ENCODE measurements at places on chromosomes 4 and X.
A peak's percentile ranks its signal among the peaks of the same experiment; 100 is the strongest.

DNA sequence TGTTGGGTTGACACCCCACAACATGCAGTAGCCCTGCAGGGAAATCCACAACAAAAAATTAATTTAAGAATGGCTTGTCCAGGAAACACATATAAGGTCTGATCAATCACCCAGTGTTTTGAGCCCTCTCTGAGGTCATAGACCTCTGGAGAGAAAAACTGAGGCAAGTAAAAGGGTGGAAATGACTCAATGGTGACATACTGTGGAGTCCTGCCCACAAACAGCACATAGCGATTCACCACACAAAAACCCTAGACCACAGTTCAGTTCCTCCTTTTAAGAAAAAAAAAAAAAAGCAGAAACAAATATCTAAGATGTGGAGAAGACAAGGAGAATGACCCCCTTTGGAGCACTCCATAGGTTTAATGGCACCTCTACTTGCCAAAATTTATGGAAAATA lies 2691.0 kb downstream of the PCDH7 start:
- DNase-seq, result no peak

DNA sequence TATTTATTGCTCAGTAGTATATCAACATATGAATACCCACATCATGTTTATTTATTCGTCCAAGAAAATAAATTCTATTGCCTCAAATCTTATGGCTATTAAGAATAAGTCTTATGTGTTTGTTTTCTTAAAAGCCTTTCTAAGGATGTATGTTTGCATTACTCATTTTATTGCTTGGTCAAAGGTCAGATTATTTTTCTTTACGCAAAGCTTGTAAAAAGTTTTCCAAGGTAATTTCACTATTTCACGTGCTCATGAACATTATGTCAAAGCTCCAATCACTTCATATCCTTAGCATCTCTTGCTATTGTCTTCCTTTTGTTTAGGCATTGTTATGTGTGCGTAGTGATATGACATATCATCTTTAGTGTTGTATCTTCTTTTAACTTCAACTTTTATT lies 258.5 kb upstream of the FSTL5 start:
- DNase-seq, result no peak

DNA sequence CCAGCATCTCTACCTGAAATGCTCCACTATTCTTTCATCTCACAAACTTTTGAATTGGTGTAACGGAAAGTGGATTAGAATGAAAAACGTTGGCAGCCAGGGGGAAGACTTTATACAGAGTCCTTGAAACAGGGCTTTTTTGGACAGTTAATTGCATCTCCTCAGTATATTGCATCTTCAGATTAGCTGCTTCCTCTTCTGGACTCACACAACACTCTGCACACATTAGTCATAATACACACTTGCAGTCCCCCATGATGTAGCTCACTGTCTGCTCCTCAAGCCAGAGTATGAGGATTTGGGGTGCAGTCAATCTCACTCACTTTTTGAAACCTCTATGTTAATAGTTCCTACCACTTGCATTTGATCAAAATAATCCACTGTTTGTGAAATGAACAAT lies 101.0 kb downstream of the ADGRA3 start:
- no peak for DNase-seq

DNA sequence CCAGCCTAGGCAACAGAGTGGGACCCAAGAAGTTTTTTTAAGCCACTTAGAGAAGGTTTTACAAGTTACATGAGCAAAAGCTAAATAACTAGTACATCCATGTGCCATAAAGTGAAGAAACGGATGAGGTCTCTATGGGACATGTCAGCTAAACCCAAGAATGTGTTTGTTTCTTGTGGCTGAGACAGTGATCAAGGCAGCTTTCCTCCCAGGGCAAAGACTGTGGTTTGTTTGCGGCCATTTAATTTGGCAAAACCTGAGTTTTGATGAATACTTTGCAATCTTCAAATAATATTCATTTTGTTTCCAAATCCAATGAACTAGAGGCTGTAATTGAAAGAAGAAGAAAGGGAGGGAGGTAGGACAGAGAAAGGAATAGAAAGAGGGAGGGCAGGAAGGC lies 44.9 kb upstream of the SLC2A9 start:
- no peak for DNase-seq

- DNase-seq, result no peak
These were observed 562.4 kb downstream of the MAGEB5 start for GRCh38 chrX:26778320-26778888.

GRCh38 chrX:133611676-133612075 lies 196.4 kb upstream of the GPC4 start:
- no peak for DNase-seq

DNA sequence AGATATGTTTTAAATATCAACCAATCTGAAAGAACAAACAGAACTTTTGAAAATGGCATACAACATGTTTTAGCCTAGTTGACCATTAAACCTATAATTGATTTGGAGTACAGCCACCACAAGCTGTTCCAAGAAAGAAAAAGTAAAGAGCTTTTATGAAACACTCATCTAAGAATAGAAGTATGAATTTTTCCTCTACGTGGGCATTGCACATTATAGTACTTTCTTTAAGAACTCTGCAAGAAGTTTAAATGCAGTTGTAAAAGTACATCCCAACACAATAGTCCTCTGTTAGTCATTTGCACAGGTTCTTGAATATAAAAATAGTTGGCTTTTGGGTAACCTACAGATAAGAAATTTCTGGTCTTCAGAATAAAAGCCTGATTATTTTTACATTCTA lies 933.6 kb upstream of the ADGRL3 start:
- no peak for DNase-seq

GRCh38 chr4:69322055-69322454 lies 41.8 kb downstream of the UGT2B28 start:
- DNase-seq, result peak; percentile 45

- no peak for DNase-seq
These were observed 144.5 kb upstream of the BMPR1B start for GRCh38 chr4:94613248-94613647.

DNA sequence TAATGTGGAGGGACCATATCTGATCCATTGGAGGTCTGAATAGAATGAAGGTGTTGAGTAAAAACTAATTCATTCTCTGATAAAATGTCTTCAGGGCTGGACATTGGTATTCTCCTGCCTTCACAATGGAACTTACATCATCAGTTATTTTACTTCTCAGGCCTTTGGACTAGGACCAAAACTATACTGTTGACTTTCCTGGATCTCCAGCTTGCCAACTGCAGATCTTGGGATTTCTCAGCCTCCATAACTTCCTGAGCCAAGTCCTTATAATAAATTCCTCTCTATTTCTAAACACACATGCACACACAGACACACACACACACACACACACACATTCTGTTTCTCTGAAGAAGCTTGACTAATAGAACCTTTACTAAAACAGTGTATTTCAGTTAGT lies 1858.6 kb upstream of the ADGRL3 start:
- DNase-seq, result no peak

GRCh38 chr4:15612136-15612535 lies 43.0 kb downstream of the FBXL5 start:
- DNase-seq, result no peak

GRCh38 chr4:118035309-118035708 lies 1.0 kb downstream of the NDST3 start:
- DNase-seq, result no peak

GRCh38 chrX:2559124-2559523 lies 58.3 kb upstream of the DHRSX start:
- no peak for DNase-seq

DNA sequence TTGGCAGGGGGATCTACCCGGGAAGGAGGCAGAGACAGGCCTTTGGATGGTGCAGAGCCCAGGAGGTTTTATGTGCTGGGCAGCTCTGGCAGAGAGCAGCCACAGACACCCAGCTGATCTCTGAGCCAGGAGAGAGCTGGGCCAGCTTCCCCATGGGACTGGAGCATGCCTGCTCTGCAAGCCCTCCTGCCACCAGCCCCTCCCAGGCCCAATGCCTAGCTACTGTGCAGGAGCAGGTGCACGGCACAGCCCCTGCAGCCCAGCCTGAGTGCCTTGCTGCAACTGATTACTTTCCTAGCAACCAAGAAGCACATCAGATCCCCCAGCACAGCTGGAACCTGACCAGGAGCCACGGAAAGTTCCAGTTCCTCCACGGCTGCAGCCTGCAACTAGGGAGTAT lies 57.8 kb upstream of the BEND2 start:
- DNase-seq, result no peak

- DNase-seq, result no peak
These were observed 146.5 kb downstream of the AFAP1 start for GRCh38 chr4:7793186-7793585.

DNA sequence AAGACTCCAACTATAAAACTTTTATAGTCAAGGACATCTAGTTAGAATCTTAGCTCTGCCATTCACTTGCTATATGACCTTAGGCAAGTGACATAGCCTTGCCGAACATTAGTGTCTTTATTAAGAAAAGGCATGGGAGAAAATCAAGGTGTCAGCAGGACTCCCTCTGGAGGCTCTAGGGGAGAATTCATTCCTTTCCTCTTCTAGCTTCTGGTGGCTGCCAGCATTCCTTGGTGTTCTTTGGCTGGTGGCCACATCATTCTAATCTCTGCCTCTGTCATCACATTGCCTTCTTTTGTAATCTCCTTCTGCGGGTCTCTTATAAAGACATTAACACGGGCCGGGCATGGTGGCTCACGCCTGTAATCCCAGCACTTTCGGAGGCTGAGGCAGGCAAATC lies 99.8 kb downstream of the PPP1R2C start:
- DNase-seq, result no peak

GRCh38 chrX:24482823-24483415 lies 17.8 kb downstream of the PDK3 start:
- no peak for DNase-seq

GRCh38 chr4:138765442-138765841 lies 250.1 kb upstream of the NOCT start:
- no peak for DNase-seq

- DNase-seq, result no peak
These were observed 41.8 kb upstream of the TXK start for GRCh38 chr4:48175806-48176205.

DNA sequence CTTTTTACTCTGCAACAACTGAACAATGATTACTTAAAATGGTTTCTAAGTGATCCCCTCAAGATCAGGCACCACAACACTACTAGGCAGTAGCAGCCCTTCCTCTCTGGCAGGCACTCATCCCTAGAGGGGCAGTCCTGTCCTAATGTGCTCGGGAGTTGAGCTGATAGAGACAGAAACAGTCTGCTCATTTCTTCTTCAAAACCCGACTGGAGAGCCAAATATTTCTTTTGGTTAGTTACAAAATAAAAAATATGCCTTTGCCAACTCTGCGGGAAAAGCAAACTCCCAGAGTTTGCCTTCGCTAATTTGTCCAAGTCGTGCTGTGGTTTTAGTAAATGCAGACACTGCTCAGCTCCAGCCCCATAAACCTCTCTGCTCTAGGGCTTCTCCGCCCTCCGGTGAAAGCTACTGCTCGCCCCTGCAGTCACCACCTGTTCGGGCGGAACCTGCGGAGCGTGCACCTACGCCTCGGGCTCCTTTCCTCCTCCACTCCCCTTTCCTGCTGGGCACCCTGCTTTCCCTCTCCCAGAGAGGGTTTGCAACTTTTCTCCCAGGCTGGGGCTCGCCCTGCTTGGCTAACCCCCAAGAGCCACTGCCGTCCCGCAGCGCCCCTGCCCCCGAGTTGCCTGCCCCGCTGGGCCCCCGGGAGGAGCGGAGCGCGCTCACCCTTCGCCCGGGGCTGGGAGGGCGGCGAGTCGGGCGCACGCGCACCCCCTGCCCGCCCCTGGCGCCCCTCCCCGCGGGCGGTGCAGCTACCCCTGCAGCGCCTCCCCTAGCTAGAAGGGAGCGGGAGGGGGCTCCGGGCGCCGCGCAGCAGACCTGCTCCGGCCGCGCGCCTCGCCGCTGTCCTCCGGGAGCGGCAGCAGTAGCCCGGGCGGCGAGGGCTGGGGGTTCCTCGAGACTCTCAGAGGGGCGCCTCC lies at the start of gene NPNT:
TSS of gene NPNT (plus strand) at position 812 of the 923 bp plus-strand sequence. CDS start 182 bp downstream, outside the sequence.
- no peak for DNase-seq

GRCh38 chrX:154809939-154810665 lies 4.8 kb upstream of the MPP1 start:
- no peak for DNase-seq

DNA sequence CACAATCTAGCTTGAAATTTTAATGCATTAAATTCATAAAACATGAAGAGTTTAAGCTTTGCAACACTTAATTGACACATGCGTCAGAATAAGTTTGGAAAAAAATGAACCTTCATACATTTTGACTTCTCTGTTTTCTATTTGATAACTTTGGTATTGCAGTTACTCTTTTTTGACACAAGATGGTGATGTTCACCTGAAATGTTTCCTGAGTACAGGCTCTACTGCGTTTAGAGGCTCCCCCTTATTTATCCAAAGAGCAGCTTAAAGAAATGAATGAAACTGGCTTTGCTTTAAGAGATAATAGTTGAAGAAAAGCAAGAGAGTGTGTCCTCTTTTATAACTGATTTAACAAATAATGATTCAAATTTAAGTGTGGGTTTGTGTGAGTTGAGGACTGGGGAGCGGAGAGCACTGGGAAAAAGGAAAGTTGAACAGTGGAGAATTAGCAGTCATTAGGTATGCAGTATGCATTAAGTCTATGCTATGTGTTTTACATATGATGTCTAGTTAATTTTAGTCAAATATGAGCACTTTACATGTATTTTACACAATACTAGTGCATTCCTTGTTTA lies 180.6 kb upstream of the NUDT6 start:
- DNase-seq, result peak; percentile 34

- no peak for DNase-seq
These were observed 37.1 kb upstream of the ADH1C start for GRCh38 chr4:99389606-99390005.

DNA sequence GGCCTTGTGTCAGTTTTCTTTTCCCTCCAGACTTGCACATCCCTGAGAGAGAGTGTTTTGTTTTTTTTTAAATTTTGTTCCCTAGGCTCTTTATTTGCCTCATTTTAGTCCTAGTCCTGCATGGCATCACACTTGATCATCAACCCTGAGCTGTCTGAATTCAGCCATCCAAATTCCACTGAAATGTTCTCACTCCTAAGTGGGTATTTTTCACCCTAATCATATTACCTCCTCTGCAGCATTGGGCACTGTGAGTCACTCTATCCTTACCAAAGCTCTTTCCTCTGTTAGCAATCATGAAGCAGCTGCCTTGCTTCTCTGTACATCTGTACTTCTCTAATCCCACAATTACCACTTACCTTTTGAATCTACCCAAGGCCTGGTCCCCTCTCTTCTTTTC lies 356.6 kb upstream of the MAGEB2 start:
- no peak for DNase-seq

GRCh38 chr4:143285696-143286437 lies 50.8 kb upstream of the GAB1 start:
- no peak for DNase-seq

DNA sequence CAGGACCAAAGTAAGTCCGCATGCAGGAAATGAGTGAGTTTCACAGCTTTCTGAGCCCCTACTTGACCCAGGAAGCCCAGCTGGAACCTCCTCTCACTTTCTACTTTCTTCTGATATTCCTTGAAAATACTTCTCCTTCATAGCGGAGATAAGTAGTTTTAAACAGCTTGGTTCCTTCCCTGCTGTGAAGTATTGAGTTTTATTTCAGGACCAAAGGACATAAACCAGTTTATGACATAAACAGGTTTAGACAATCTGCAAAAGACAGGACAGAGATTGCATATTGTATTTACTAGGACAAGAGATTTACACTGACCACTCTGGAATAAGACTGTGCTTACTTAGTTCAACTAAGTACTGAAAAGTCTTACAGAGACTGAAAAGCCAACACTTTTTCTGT lies 54.8 kb downstream of the PAGE2 start:
- DNase-seq, result no peak

- DNase-seq, result no peak
These were observed 8.0 kb upstream of the VAMP7 start for GRCh38 chrX:155873188-155873587.

GRCh38 chrX:153409414-153410101 lies 1.7 kb upstream of the ZFP92 start:
- no peak for DNase-seq
